ENCODE measurements at places on chromosomes 5 and 9.

DNA sequence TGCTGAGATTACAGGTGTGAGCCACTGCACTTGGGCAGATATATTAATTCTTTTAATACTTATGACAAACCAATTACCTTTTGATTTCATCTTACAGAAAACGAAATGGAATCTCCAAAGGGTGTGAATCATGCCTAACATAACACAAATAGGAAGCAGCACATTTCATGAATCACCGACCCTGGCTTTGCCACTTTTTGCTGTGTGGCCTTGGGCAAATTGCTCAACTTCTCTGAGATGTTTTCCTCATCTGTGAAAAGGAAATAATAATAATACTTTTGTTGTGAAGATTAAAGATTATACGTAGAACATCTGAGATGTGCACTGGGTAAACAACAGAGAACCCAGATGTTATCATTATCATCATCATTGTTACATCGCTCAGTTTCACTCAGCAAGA, 50.7 kb upstream of the FREM1 start:
- no peaks in the 10 kb centered on the region for H3K27me3 ChIP-seq
- no peaks in the 10 kb centered on the region for H3K36me3 ChIP-seq

- H3K27ac ChIP-seq: no peak overlapping the region
- no peaks in the 10 kb centered on the region for H3K36me3 ChIP-seq
- no peaks in the 10 kb centered on the region for H3K4me1 ChIP-seq
- DNase-seq: no peak
Observed at GRCh38 chr9:1267141-1267570, 217.0 kb downstream of the DMRT2 start.

DNA sequence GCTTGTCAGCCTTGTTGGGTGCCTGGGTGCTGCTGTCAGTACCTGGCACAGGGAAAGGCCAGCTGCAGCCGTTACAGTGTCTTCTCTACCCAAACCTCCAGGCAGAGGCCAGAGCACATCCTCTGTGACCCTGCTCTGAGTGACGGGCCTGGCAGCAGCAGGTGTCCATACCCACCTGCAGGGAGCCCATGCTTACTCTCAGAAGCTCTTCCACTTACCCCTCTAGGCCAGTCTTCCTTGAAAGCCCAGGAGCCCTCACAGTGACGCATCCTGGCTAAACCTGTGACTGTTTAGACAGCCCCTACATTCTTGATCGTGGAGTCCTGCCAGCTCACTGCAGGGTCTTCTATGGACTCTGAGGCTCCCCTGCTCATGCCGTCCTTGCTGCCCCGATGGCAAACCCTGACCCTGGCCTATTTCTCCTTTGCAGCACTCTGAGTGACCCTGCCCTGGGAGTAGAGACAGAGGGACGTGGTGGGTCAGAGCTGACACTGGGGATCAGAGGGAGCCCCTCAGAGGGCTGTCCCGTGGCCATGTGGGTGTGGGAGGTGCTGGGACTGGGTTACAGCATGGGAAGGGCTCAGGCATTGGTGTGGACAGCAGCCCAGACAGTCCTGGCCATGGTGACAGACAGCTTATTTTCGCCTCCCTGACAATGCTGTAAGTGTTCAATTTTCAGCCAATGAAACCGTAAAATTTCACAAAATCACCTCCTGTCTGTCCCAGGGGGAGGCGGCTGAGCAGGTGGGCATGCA, 67.6 kb upstream of the RNF130 start:
- H3K27ac ChIP-seq: no peak overlapping the region
- H3K27me3 ChIP-seq: peaks cover 15% of the 10 kb centered on the region
- no peak for DNase-seq
- H3K4me3 ChIP-seq: no peak overlapping the region

DNA sequence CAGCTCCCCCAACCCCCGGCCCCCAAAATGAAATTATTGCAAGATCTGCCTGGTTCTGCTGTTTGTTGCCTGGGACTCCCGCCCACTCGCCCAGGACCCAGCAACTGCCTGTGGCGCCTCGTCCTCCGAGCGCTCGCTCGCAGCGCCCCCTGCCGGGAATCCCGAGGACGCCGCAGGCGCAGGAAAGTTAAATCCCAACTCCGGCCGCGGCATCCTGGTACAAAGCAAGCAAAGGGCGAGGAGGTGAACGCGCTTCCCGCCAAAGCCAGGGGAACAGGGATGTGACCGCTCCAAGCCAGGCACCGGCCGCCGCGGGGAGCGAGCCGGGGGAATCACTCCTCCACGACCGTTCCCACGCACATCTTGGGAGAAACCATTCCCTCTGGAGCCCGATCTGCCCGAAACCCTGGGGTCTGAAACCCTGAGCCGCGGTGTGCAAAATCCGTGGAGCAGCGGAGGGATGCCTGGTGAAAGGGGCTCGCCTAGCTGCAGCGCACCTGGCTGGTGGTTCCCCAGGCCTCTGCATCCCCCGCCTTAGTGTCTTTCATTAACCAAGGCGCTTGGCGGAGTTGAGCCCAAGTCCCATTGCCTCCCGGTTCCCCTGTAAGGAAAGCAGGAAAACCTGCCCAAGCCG, 1.3 kb downstream of the SEMA5A start:
- peak; percentile 21 for DNase-seq
- peaks cover 47% of the 10 kb centered on the region for H3K27me3 ChIP-seq
- no peaks in the 10 kb centered on the region for H3K36me3 ChIP-seq
- H3K4me1 ChIP-seq: peaks cover 10% of the 10 kb centered on the region
- H3K27ac ChIP-seq: no peak overlapping the region
- H3K4me3 ChIP-seq: peak overlapping the region; percentile 32

- no peak for DNase-seq
- H3K4me3 ChIP-seq: no peak overlapping the region
- peaks cover 5% of the 10 kb centered on the region for H3K4me1 ChIP-seq
- H3K27me3 ChIP-seq: no peaks in the 10 kb centered on the region
- H3K36me3 ChIP-seq: no peaks in the 10 kb centered on the region
Observed at GRCh38 chr5:53782620-53783019, 222.2 kb downstream of the NDUFS4 start.

GRCh38 chr5:134533115-134533815, 7.8 kb downstream of the JADE2 start:
- H3K27ac ChIP-seq: peak overlapping the region; percentile 85
- DNase-seq: no peak
- H3K4me3 ChIP-seq: no peak overlapping the region
- H3K27me3 ChIP-seq: no peaks in the 10 kb centered on the region
- peaks cover 100% of the 10 kb centered on the region for H3K4me1 ChIP-seq

GRCh38 chr5:180018347-180019060, 53.1 kb downstream of the RNF130 start:
- peaks cover 57% of the 10 kb centered on the region for H3K36me3 ChIP-seq
- no peaks in the 10 kb centered on the region for H3K27me3 ChIP-seq
- no peak for DNase-seq

DNA sequence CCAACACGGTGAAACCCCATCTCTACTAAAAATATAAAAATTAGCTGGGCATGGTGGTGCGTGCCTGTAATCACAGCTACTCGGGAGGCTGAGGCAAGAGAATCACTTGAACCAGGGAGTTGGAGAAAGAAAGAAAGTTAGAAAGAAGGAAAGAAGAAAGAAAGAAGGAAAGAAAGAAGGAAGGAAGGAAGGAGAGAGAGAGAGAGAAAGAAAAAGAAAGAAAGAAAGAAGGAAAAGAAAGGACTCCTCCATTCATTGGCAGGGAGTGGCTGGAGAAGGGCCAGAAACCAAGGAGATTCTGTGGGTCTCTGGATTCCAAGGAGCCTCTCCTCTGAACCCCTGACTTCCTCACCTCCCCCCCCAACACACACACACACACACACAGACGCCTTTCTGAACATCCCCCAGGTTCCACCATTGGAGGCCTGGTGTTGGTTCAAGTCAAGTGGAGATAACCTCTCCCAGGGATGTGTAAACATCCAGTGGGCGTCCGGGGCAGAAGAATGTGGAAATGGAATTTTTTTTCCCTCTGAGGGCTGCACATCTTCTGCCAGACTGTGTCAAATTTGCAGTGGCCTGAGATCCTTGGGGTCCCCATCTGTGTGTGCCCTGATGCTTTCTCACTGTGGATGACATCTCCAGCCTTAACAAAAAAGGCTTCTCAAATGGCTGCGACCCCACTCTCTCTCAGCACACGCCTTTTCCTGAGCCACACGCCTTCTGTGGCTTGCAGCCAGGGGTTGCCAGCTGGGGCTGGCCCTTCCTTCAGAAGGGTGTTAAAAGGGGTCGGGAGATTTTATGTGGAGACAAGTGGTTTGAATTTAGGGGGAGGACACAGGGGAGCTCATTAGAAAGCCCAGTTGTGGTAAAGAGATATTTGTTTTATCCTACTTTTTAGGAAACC, 109.3 kb upstream of the HAND1 start:
- H3K4me1 ChIP-seq: no peaks in the 10 kb centered on the region
- DNase-seq: no peak
- no peaks in the 10 kb centered on the region for H3K36me3 ChIP-seq
- no peak overlapping the region for H3K27ac ChIP-seq
- peaks cover 14% of the 10 kb centered on the region for H3K27me3 ChIP-seq

DNA sequence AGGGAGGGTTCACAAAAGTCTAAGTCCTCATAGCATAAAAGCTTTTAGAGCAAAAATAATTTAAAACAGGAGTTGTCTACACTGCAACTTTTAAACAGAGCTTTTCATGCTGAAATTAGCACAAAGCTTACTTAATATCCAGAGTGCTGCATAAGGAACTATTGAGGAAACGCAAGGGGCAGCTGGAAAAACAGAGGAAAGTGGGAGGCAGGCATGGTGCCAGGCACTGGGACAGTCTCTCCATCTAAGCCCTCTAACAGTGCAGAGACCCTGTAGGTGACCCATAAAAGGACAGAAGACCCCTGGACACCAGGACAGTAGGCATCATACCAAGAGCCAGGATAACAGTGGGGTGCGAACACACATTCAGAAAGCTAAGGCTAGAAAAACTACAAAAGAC, 49.3 kb downstream of the ADAMTS12 start:
- no peak for DNase-seq
- H3K4me3 ChIP-seq: no peak overlapping the region
- peaks cover 3% of the 10 kb centered on the region for H3K36me3 ChIP-seq
- no peak overlapping the region for H3K27ac ChIP-seq

- H3K4me1 ChIP-seq: no peaks in the 10 kb centered on the region
- H3K4me3 ChIP-seq: no peak overlapping the region
- no peaks in the 10 kb centered on the region for H3K27me3 ChIP-seq
- H3K27ac ChIP-seq: no peak overlapping the region
- H3K36me3 ChIP-seq: no peaks in the 10 kb centered on the region
Observed at GRCh38 chr5:57749396-57749795, 266.8 kb upstream of the ACTBL2 start.

GRCh38 chr9:131420980-131421624, 27.2 kb downstream of the PRRC2B start:
- peaks cover 77% of the 10 kb centered on the region for H3K4me1 ChIP-seq
- DNase-seq: no peak
- no peak overlapping the region for H3K4me3 ChIP-seq
- H3K36me3 ChIP-seq: peaks cover 51% of the 10 kb centered on the region
- H3K27ac ChIP-seq: peak overlapping the region; percentile 62

DNA sequence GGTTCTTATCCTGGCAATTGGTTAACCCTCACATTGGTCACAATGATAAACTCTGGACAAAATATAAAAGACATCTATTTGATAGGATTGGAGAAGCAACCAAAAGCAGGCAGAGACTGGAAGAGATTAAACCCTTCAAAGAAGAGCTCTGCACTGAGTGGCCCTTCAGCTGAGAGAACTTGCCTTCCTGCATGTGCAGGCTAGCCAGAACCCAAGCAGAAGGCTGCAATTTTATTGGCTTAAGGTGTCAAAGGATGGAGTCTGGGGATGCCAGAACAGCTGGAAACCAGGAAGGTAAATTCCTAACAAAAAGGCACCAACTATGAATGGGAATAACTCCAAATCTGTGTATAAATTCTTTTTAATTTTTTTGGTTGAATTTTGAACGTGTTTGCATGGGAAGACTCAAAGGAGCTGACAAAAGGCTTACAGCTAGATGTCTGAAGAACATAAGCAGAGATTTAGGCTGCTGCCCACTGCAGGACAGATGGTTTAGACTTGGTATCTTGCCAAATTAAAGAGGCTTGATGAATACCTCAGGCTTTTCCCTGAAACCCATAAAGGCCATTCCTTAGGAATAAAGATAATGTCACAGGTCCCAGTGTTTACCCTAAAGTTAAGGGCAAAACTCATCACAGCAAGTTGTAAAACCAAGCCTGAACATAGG, 66.3 kb downstream of the NR2F1 start:
- peaks cover 7% of the 10 kb centered on the region for H3K36me3 ChIP-seq
- H3K4me3 ChIP-seq: no peak overlapping the region
- H3K27me3 ChIP-seq: no peaks in the 10 kb centered on the region
- DNase-seq: no peak
- H3K4me1 ChIP-seq: peaks cover 5% of the 10 kb centered on the region

DNA sequence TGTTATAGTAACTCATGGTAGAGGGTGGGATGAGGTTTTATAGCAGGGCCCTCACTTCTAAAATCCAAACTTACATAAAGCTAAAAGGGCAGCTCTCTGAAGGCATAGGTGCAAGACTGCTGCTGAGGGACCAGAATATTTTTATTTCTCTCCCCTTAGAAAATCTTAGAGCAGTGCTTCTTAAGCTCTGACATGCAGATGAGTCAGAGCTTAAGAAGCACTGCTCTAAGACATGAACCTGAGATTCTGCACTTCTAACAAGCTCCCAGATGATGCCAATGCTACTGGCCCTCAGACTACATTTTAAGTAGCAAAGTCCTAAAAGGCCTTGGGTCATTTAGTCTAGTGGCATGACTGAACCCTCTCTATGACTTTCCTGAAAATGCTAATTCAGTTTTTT, 97.6 kb upstream of the SPRY4 start:
- H3K4me1 ChIP-seq: peaks cover 65% of the 10 kb centered on the region
- no peak for DNase-seq
- H3K4me3 ChIP-seq: no peak overlapping the region
- no peak overlapping the region for H3K27ac ChIP-seq
- no peaks in the 10 kb centered on the region for H3K36me3 ChIP-seq
- H3K27me3 ChIP-seq: no peaks in the 10 kb centered on the region

DNA sequence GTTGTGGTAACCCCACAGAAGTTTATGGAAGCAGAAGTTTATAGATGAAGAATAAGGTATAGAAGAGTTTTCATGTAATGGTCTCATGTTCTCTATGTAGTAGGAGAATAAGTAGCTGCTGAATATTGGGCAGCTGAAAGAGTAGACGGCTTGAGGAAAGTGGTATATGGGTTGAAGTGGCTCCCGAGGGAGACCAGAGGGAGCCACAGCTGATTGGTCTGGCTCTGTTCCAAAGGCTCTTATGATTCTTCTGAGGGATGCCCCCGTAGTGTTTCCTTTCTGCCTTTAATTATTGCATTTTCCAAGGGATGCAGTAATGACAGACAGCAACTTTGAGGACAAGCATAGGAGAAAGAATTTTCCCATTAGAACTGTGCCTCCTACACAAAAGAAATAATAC, 30.1 kb upstream of the TENT2 start:
- H3K4me1 ChIP-seq: no peaks in the 10 kb centered on the region
- no peak overlapping the region for H3K27ac ChIP-seq
- DNase-seq: no peak
- H3K36me3 ChIP-seq: peaks cover 3% of the 10 kb centered on the region
- peaks cover 36% of the 10 kb centered on the region for H3K27me3 ChIP-seq

- no peak overlapping the region for H3K4me3 ChIP-seq
- DNase-seq: no peak
- H3K27me3 ChIP-seq: peaks cover 8% of the 10 kb centered on the region
- H3K27ac ChIP-seq: no peak overlapping the region
Observed at GRCh38 chr9:32292611-32293010, 91.8 kb upstream of the ACO1 start.

- H3K4me3 ChIP-seq: no peak overlapping the region
- H3K36me3 ChIP-seq: peaks cover 3% of the 10 kb centered on the region
- peak overlapping the region; percentile 67 for H3K27ac ChIP-seq
- no peaks in the 10 kb centered on the region for H3K27me3 ChIP-seq
- no peak for DNase-seq
- peaks cover 54% of the 10 kb centered on the region for H3K4me1 ChIP-seq
Observed at GRCh38 chr5:160432196-160432595, 10.5 kb downstream of the PTTG1 start.

GRCh38 chr9:28423255-28423654, 850.0 kb upstream of the C9orf72 start:
- no peak overlapping the region for H3K27ac ChIP-seq
- H3K4me1 ChIP-seq: no peaks in the 10 kb centered on the region
- no peak for DNase-seq
- H3K4me3 ChIP-seq: no peak overlapping the region

All from stimulated activated naive B cell treated with anti-CD40 and anti-IgM and Interleukin-4, amounts not matched to agents 10 μg/mL and 1 μg/mL and 100 μg/mL, for 72 hours (primary cell).